ENCODE measurements at places on chromosomes 16 and 17. TPM values are rescaled to one million over a fixed set of nuclear protein-coding genes. Genes with fewer than 3 reads are reported as not detected.

WNT3 gene
- 0.81 TPM for total RNA-seq

PRCD gene
- 4.7 TPM for total RNA-seq

GCGR gene
- not detected for total RNA-seq

TMIGD1 gene
- total RNA-seq: not detected

TAC4 gene
- not detected for total RNA-seq

ATP2A1 gene
- total RNA-seq: 0.42 TPM

SLC12A3 gene
- total RNA-seq: not detected

DNA sequence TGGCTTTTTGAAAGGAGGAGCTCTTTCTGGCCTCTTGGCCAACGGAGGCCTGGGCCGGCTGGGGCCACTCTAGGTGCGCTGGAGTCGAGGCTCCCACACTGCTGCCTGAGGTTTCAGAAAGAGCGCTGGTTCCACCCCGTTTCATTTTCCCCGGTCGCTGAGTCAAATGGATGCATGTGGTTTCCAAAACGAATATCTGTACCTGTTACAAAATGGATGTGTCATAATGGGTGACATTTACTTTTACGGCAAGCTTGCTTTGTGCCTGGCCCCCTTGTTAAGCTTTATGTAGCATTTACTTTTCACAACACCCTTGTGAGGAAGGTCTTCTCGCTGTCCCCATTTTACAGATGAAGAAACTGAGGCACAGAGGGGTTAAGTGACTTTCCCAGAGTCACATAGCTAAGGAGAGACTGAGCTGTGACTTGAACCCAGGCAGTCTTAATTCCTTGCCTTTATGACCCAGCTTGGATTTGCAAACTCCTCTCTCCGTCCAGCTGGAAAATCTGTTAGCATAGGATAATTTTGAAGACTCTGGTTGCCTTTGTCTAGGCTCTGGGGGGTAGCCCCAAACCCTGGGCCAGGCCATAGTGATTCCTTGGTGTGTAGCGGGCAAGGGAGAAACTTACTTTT lies 10.6 kb downstream of the KSR1 start:
- DNase-seq: peak; percentile 72

- DNase-seq: no peak
These were observed 356.3 kb upstream of the C16orf82 start for GRCh38 chr16:26710450-26710849.

GRCh38 chr17:65544672-65545071 lies 16.8 kb downstream of the AXIN2 start:
- DNase-seq: no peak

- no peak for DNase-seq
These were observed 44.0 kb upstream of the ABCC11 start for GRCh38 chr16:48291303-48291702.

- DNase-seq: no peak
These were observed 31.6 kb upstream of the LRRC37A3 start for GRCh38 chr17:64950871-64951270.

DNA sequence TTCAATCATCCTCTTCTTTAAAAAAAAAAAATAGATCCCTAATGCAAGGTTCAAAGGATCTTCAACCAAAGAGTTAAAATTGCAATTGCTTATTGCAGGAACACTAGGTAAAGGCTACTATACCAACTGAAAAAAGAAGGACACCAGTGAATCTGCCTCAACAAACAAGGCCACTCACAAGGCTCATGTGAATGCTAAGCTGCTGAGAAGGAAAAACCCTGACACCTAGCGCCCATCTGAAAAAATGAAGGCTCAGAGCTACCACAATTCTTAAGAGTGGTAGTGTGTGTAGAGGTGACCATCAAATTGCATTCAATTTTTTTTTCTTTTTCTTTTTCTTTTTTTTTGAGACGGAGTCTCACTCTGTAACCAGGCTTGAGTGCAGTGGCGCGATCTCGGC lies 201.6 kb upstream of the C17orf78 start:
- no peak for DNase-seq

GRCh38 chr16:75250809-75251279 lies 580 bp downstream of the BCAR1 start:
- no peak for DNase-seq

DNA sequence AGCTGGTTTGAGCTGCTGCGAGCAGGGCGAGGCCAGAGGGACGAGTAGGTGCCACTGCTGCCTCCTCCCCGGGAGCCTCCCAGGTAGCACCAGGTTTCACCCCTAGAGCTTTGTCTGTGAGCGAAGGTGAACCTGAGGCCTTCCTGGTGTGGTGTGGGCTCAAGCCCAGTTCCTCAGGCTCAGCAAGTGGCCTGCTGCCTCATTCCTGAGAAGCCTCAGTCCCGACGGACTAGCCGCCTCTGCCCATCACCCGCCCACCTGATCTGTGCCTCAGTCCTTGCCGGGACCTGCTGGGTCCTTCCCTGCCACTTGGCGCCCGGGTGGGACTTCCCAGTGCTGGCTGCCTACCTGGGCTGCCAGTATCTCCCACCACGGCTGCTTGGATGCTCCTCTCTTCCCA lies 1.7 kb downstream of the NLRC3 start:
- no peak for DNase-seq

DNA sequence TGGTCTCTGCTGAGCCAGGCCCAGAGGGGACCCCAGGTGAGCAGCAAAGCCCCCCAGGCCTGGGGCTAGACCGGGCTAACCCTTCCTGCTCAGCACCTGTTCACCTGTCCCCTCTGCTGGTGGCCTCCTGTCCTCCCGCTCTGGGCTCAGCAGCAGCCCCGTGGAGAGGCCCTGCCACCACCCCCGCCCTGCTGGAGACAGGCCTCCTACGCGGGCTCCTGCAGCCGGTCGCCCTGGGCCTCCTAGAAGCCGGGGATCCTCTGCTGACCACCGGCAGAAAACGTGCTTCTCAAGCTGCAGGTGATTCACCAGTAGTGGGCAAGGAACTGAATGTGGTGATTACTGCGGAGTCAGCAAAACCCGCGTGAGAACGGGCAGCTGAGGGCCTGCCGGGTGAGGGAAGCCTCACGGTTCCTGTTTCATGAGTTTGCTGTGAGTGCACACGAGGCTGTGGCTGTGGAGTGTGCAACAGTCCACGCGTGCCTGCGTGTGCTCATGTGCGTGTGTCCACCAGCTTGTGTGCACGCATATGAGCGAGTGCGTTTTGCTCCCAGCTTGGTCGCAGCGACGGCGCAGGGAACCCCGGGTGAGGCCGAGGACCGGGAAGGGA lies 792 bp downstream of the SECTM1 start:
- peak; percentile 91 for DNase-seq

DNA sequence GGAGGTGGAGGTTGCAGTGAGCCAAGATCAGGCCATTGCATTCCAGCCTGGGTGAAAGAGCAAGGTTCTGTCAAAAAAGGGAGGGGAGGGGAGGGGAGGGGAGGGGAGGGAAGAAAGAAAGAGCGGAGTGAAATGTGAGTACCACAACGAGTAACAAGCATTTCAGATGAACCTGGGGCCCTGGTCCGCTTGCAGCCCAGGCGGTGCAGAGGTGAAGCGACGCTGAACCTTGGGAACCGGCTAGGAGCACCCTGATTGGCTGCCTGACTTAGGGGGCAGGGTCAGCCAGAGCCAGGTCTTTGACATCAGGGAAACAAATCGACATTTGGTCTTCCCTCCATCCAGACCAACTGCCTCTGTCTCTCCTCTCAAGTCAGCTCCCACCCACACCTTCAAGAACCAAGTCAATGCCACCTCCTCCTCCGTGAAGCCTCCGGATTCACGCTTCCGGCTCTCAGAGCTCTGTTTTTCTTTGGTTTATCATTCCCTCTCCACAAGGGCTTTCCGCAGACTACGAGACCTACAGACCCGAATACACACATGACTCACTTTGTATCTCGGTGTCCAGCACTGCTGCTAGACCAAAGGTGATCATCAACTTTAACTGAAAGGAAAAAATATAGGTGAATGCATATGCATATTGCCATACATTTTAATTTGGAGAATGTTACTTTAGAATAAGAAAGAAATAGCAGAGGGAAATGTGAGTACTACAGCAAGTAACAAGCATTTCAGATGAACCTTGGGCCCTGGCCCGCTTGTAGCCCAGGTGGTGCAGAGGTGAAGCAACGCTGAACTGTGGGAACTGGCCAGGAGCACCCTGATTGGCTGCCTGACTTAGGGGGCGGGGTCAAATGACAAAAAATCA lies 19.3 kb downstream of the OR1F1 start:
- DNase-seq: no peak

- DNase-seq: peak; percentile 20
These were observed 2.0 kb downstream of the CUEDC1 start for GRCh38 chr17:57953219-57953618.

All from posterior vena cava (tissue), 2 donors.